ENCODE measurements at places on chromosomes 1 and 21.
A peak's percentile ranks its signal among the peaks of the same experiment; 100 is the strongest.

DNA sequence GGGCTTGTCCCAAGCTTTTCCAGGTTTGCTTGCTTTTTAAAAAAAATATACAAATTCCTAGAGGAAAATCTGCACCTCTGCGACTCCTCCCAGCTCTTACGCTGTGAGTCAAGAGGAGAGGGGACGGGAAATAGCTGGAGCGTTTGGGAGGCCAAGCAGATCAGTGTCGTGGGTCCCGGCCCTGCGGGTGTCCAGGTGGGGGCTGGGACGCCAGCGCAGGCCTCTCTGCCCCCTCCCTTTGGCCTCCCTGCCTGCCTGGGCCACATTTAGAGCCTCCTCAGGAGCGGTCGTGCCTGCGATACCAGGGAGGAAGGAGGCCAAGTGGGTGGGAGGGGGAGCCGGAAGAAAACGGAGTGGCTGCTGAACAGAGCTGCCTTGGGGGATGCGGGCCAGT lies 9.0 kb downstream of the WNT4 start:
- DNase-seq, result no peak
- H3K36me3 ChIP-seq, result no peaks in the 10 kb centered on the region
- H3K4me1 ChIP-seq, result no peaks in the 10 kb centered on the region
- peaks cover 3% of the 10 kb centered on the region for H3K27me3 ChIP-seq

GRCh38 chr1:197954718-197955418 lies 37.7 kb downstream of the LHX9 start:
- H3K27ac ChIP-seq, result no peak overlapping the region
- H3K4me3 ChIP-seq, result no peak overlapping the region
- no peaks in the 10 kb centered on the region for H3K27me3 ChIP-seq

DNA sequence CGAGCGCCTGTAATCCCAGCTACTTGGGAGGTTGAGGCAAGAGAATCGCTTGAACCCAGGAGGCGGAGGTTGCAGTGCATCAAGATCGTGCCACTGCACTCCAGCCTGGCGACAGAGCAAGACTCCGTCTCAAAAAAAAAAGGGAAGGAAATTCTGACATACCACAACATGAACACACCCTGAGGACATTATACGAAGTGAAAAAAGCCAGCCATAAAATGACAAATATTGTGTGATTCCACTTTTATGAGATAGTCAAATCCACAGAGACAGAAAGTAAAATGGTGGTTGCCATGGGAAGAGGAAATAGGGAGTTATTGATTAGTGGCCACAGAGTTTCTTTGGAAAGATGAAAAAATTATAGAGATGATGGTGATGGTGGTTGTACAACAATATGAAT lies 41.7 kb downstream of the EVI5 start:
- no peak overlapping the region for H3K4me3 ChIP-seq
- H3K27ac ChIP-seq, result no peak overlapping the region
- no peaks in the 10 kb centered on the region for H3K36me3 ChIP-seq
- no peaks in the 10 kb centered on the region for H3K27me3 ChIP-seq
- peaks cover 19% of the 10 kb centered on the region for H3K4me1 ChIP-seq

- H3K4me3 ChIP-seq, result no peak overlapping the region
- no peaks in the 10 kb centered on the region for H3K27me3 ChIP-seq
- peaks cover 36% of the 10 kb centered on the region for H3K4me1 ChIP-seq
- no peak overlapping the region for H3K27ac ChIP-seq
- no peak for DNase-seq
Measured at GRCh38 chr21:29301691-29302090, 3.0 kb downstream of the BACH1 start.

DNA sequence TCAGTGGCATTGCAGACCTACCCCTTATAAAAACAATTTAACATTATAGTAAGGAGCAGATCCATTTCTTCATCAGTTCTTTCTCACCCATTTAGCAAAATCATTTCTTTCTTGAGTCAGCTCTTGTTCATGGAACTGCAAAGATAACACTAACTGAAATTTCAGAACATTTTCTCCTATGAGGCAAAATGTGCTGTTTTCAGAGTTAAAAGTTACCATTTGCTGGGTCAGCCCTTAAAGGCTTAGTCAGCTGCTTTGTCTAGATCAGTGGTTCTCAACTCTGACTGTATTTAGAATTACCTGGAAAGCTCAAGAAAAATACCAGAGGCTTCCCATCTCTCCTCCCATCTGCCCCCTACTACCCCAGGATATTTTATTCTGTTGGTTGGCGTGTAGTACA lies 12.2 kb downstream of the METTL13 start:
- H3K27me3 ChIP-seq, result no peaks in the 10 kb centered on the region
- H3K4me3 ChIP-seq, result no peak overlapping the region
- H3K36me3 ChIP-seq, result peaks cover 100% of the 10 kb centered on the region

DNA sequence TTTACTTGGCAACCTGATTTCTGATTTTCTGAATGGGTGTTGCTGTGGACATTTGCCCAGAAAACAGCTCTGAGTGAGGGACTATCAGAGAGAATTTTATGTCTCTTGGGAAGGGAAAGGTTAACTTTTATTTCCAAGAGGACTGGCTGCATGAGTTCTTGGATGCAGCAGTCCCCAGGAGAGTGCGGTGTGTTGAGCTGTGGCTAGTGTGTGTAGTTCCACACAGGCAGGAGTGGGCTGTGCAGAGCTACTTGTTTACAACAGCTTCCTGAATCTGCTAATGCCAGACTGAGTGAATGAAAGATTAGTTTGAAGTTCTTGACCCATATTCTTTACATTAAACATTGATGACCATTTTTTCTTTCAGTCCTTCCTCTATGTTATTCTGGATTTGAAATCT lies 41.0 kb upstream of the APOBEC4 start:
- no peak for DNase-seq
- no peak overlapping the region for H3K4me3 ChIP-seq
- no peaks in the 10 kb centered on the region for H3K36me3 ChIP-seq

DNA sequence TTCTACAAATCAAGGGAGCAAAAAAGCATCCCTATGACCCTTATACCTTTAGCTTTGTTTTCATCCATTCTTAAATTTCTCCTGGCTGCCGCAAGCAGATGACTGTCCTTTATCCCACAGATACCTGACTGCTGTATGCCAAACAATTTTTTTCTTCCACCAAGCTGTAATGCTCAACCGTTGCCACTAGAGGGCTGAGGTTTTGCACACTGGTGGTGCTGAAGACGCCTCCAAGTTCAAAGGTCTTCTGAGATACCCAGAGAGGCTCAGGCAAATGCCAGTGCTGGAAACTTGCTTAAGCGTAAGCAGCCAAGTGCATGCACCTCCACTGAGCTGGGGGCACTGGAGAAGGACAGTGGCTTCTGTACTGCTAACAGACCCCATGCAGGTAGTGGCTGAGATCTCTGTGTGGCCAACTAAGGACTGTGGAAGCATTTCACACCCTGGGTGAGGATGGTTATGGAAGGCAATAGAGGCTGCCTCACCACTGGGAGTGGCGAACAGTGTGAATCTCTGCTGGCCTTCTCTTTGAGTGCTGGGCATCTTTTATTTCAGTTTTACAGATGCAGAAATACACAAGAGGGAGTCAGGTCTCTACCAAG lies 28.5 kb downstream of the CNIH3 start:
- H3K27me3 ChIP-seq, result peaks cover 1% of the 10 kb centered on the region
- H3K4me3 ChIP-seq, result no peak overlapping the region
- no peaks in the 10 kb centered on the region for H3K4me1 ChIP-seq
- no peak overlapping the region for H3K27ac ChIP-seq
- H3K36me3 ChIP-seq, result no peaks in the 10 kb centered on the region

- H3K27me3 ChIP-seq, result no peaks in the 10 kb centered on the region
- no peaks in the 10 kb centered on the region for H3K4me1 ChIP-seq
- no peak overlapping the region for H3K4me3 ChIP-seq
- no peak for DNase-seq
- no peaks in the 10 kb centered on the region for H3K36me3 ChIP-seq
Measured at GRCh38 chr1:220504329-220504728, 23.6 kb upstream of the MARK1 start.

DNA sequence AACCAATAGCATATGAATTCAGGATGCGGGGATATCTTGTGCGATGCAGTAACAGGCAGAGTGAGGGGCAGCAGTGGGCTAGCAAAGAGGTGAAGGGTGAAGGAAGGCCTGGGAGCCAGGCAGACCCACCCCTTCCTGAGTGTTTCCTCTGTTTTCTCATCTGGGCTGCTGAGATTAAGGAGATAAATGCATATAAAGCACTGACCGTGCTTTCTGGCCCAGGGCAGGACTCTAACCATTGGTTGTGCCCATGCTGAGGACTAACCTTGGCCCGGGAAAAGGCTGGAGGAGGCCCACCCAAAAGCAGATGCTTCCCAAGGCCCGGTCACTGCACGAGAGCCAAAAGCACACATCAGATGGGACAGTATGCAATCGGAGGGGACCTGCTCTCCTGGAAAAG lies 87.6 kb downstream of the PSMG1 start:
- H3K27ac ChIP-seq, result peak overlapping the region; percentile 22
- no peaks in the 10 kb centered on the region for H3K36me3 ChIP-seq

DNA sequence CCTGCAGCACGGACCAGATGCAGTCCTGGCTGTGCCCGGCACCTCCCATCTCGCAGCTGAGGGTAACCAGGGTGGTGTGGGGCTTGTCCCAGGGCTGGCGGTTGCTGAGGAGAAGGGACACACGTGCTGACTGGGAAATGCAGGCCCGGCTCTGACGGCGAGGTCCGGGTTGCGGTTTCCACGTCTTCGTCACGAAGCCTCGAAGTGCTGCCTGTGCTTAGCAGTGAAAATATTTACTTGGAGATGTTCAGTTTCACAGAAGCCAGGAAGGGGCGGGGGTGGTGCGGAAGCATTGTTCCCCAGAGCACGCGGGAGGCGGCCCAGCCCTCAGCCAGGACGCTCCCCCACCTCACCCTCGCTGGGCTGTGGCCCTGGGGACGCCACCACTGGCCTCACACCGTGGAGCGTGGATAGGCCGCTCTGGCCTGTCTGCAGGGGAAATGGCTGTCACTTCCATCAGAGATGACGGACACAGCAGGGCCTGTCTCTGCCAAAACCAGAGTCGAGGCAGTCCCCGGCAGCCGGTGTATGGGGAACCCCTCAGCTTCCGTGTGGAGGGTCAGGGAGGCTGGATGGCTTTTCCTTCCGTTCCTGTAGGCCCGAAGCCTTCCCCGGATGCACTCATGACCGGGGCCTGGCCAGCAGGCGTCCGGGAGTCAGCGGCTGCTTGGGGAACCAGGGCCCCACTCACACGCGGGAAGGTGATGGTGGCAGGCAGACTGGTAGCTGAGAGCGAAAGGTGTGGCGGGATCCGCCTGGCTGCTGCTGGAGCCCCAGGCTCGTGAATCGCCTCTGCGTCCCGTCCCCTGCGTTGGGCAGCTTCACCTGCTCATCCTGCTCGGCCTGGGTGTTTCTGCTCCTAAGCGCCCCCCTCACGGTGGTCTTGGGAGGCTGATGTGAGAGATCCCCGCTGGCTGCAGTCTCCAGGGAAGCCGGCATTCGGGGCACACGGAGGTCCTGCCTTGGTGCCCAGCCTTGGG lies 14.7 kb upstream of the POFUT2 start:
- H3K27ac ChIP-seq, result peak overlapping the region; percentile 75
- peaks cover 41% of the 10 kb centered on the region for H3K4me1 ChIP-seq
- H3K36me3 ChIP-seq, result no peaks in the 10 kb centered on the region
- H3K27me3 ChIP-seq, result no peaks in the 10 kb centered on the region
- peak; percentile 91 for DNase-seq

DNA sequence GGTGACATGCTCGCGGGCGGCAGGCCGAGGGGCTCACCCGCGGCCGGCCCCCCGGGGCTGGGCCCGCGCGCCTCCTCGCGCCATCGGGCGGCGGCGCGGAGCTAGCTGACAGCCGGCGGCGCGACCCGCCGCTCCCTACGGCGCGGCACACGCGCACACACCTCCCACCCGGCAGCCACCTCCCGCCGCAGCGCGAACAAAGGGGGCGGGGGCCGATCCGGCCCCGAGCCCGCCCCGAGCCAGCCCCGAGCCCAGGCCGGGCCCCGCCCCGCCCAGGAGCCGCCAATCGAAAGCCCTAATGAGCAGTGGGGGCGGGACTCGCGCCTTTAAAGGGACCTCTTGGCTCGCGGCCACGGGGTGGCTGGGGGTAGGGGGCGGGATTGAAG lies at the start of gene KIF21B:
Gene KIF21B (minus strand): TSS at position 198 of the 386 bp plus-strand sequence. CDS start 331 bp downstream, outside the sequence.
- no peak within 1 kb of the TSS for H3K27ac ChIP-seq
- no peaks in the 10 kb centered on the region for H3K27me3 ChIP-seq
- DNase-seq, result peak; percentile 90
- peaks cover 38% of the 10 kb centered on the region for H3K4me1 ChIP-seq
- no peaks in the 10 kb centered on the region for H3K36me3 ChIP-seq
- peak within 1 kb of the TSS; percentile 63 for H3K4me3 ChIP-seq

DNA sequence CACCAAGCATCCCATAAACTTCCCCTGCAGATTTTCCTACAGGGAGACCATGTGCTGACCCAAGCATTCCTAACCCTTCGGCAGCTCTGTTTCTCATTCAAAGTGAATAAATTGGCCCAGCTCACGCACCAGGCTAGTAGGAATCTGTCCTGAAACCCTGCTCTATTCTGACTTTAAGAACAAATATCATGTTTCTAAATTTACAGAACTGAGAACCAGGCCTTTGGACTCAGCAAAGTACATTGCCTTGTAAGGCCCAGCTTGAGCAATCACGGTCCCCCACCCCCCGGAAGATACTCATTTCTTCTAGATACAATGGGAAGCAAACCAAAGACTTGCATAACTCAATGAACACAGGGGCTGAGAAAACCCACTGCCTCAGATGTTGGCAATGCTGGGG lies 160.1 kb upstream of the NFIA start:
- no peaks in the 10 kb centered on the region for H3K27me3 ChIP-seq
- H3K27ac ChIP-seq, result peak overlapping the region; percentile 26
- DNase-seq, result peak; percentile 47
- H3K4me1 ChIP-seq, result peaks cover 24% of the 10 kb centered on the region

- no peak overlapping the region for H3K27ac ChIP-seq
- H3K4me3 ChIP-seq, result no peak overlapping the region
- H3K27me3 ChIP-seq, result no peaks in the 10 kb centered on the region
Measured at GRCh38 chr1:209368864-209369598, 214.5 kb upstream of the CAMK1G start.

GRCh38 chr1:921011-921837 lies 2.5 kb upstream of the SAMD11 start:
- peak; percentile 73 for DNase-seq
- peak overlapping the region; percentile 11 for H3K4me3 ChIP-seq

DNA sequence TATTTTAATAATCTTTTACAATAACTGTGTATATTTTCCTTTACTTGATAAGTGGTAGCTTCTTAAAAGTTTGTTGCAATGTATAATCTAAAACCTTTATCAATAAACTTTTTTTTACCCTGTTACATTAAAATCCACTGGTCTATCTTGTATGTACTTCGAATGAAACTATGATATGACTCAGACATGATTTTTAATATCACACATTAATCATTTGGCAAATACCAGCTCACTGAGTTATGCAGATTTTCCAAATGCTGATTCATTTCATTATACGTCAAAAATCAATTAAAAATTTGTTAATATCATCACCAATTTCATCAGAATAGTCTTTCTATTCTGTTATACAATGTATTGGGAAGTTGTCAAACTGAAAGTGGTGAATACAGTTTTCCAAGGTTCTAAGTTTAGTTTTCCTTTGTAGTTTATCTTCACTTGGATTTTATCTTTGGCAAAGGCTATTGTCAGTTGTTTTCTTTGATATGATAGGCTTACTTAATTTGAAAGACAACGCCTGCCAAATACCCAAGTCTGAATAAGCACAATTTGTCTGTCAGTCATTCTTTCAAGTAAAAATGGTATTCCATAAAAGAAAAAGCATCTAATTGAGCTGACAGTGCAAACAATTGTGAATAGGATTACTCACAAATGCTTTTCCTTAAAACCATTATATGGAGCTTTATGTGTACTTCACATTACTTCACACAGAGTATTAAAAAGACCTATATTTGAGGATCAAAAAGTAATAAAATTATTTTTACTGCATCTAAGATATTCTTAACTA lies 127.0 kb downstream of the NME7 start:
- no peak overlapping the region for H3K27ac ChIP-seq
- no peaks in the 10 kb centered on the region for H3K36me3 ChIP-seq
- no peak for DNase-seq
- H3K4me1 ChIP-seq, result peaks cover 7% of the 10 kb centered on the region

- H3K4me3 ChIP-seq, result no peak overlapping the region
- H3K36me3 ChIP-seq, result no peaks in the 10 kb centered on the region
- no peaks in the 10 kb centered on the region for H3K4me1 ChIP-seq
- no peaks in the 10 kb centered on the region for H3K27me3 ChIP-seq
- H3K27ac ChIP-seq, result no peak overlapping the region
Measured at GRCh38 chr1:157274698-157275534, 136.7 kb upstream of the ETV3 start.
